ENCODE measurements at places on chromosomes 1 and 21.
A peak's percentile ranks its signal among the peaks of the same experiment; 100 is the strongest.

DNA sequence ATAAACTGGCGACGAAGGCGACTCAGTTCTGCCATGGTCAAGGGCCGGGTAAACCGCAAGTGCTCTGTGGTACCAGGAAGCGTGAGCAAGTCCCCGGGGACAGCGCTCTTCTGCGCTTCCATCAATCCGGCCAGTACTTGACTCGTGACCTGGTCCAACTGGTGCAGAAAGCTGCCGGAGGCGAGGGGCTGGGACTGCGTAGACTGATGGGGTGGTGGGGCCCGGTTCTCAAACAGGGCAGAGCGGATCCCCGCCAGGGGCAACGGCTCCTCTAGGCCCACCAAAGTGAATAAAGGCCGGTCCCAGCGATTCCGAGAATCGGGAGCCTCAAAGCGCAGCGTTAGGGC, 852 bp downstream of the KTI12 start:
- DNase-seq, result no peak

DNA sequence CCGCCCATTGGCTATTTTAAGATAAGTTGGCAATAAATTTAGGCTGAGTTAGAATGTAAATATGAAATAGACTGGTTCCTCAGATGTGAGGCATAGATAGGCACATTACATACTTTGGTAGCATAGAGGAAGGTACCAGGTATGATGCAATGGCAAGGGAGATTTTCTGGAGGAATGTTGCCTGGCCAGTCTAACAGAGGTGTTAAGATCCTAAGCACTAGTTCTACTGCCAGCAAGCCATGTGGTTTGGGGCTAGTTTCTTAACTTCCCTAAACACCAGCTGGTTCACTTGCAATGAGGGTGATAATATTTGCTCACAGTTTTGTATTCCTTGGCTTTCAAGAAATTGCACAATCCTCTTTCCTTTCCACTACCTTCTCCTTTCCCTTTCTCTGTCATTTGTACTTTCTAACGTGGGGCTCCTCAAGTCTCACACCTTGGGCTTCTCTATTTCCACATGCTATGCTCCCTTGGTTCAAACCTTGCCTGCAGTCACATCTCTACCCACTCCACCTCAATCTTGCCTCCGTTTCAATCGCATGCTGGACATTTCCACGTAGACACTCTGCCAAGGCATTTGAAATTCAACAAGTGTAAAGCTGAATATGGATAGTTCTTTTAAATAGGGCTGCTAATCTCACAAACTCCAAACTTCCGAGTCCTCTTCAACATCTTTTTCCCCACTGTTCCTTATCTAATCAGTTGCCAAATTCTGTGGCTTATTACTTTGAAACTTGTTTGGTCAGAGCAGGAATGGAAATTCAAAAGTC, 4.7 kb upstream of the CD55 start:
- no peak for DNase-seq

DNA sequence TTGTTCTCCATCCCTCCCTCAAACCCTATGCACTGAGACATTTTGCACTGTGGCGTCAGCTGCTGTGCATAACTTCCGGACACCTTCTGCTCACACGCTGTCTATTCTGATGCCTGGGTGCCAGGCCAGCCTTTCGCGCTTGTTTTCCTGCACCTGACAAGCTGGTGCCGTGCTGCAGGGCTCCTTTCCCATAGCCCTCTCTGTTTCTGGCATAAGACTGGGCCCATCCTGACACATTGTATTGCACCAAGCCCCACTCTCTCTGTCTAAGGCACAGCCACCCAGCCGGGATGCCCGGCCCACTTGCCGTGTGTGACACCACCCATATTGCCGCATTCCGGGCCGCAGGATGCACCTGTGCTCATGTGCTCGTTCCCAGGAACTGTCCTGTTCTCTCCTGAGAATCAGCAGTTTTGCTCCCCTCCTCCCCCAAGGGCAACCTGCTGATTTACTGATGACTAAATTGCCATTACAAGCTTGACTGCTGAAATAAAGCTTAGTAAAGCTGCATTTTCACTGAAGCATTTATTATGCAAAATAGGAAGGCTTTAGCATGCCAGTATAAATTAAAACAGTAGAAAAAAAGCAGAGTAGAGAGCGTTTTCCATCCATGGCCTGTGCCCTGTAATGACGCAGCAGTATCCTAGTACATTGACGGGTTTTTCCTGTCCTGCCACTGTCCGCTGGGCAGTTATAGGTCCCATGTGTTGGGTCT, 88.0 kb downstream of the CD247 start:
- DNase-seq, result no peak

DNA sequence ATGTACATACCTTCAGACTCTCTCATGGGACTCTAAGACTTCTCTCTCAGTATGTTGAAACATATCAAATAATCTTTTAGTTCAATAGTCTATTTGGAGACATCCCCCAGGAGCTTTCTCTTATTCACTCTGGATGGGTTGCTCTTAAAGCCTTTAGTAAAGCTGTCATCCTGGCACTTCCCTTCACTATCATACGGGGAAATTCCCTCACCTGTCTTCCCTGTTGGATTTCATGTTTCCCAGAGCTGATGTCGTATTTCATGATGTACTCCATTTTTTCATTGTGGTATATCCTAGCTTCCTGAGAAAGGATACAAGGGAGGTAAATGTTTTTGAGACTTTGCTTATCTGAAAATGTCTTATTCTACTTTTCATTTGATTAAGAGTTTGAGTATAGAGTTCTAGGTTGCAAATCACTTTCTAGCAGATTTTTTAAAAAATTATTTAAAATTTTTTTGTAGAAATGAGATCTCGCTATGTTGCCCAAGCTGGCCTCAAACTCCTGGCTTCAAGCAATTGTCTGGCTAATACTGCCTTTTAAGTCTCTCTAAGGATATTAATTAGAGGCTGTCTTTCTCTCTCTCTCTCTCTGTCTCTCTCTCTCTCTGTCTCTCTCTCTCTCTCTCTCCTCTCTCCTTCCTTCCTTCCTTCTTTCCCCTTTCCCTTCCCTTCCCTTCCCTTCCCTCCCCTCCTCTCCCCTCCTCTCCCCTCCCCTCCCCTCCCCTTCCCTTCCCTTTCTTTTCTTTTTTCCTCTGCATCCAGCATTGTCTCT, 17.0 kb upstream of the MACF1 start:
- DNase-seq, result no peak

DNA sequence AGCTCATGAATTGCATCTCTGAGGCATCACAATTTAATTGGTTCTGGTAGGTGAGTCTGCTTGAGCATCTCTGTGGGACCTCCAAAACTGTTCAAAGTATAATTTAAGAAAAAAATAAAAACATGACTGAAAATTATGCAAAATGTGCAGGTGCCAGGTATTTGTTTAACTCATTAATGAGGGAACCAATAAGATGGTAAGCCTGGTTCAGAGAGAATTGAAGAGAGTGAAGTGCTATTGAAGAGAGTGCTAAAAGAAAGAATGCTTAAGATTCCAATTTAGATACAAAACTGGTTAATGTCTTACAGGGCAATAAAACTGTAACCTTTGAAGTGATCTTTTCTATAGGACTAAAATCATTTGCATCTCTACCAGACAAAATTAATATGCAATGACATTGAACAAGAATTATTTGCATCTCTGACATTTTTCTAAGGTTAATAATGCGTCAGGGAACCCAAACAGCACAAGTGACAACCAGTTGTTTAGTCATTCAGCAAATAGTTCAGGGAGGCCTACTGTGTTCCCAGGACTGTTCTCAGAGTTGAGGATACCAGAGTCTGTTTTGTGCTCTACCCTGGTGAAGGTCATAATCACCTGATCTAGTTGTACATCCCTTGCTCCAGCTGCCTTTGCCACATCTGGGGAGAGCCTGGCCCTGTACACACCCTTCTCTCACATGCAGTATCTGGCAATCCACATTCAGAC, 183.5 kb downstream of the PATJ start:
- DNase-seq, result no peak

DNA sequence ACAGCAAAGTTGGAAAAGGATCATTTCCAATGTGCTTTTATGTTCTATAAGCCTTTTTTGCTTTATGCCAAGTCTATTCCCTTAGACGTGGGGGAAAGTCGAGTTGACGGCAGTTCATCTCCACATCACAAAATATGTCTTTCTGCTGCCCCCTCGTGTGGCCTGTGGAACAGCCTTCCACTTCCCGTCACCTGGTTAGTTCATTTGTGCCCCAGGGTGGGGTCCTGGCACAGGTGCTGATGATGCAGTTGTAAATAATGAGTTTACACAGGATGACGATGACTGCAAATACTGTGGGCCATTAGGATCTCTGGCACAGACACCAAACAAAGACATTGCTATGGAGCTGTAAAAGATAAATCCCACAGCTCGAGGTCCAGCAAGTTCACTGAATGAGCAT, 10.0 kb upstream of the OTUD3 start:
- no peak for DNase-seq

GRCh38 chr21:28550057-28550825, 442.4 kb downstream of the LTN1 start:
- no peak for DNase-seq

DNA sequence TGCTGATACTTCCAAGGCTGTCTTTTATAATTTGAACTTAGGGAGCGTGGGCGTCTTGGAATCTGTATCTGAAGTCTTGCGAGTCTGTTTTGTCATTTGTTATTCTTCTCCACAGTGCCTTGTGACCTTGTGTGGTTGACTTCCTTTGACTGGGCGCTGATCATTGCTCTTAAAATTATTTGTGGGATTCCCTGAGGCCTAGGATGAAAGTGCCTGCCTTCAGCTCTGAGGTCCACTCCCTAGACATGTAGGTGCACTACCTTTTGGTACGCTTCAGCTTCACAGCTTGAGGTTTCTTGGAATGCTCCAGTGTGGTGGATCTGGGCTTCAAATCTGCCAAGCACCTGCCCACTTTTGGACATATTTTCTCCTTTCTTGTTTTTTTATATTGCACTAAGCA, 50.2 kb upstream of the IGSF5 start:
- DNase-seq, result no peak

DNA sequence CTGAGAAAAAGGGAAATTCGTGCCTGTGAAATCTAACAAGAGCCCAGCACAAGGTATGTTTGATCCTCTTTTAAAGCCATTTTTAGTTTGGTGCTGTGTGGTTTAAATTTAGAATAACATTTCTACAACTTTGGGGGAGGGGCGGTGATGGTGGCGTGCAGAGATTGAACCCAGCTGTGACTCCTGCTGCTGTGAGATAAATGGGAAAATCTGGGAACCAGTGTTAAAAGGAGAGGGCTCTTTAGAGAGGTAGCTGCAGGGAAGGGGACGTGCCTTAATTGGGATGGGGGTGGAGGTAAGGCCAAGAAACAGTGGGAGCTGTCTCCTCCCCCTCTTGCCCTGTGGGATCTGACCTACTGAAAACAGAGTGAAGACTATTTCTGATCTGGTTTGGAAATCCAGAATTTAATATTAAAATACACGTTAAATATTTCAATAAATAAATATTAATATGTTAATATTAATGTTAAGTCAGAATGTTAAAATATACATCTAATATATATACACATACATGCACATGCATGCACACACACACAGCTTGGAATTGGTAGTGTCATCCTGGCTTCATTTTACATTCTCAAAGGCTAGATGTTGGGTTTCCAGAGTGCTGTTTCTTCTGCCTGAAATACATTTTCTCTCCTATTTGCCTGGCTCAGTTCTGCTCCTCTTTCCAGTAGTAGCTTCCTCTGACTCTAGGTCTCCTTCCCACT, 30.1 kb upstream of the DNAJC6 start:
- DNase-seq, result no peak

- DNase-seq, result no peak
These were observed 40.4 kb upstream of the EPS15 start for GRCh38 chr1:51559501-51559900.

- peak; percentile 89 for DNase-seq
These were observed 6.6 kb downstream of the LDLRAD2 start for GRCh38 chr1:21818656-21819055.

GRCh38 chr1:57898531-57898930, 474.7 kb upstream of the DAB1 start:
- DNase-seq, result peak; percentile 67

GRCh38 chr1:171191992-171192391, 6.9 kb downstream of the FMO2 start:
- no peak for DNase-seq

GRCh38 chr1:194447636-194448035, 1261.2 kb upstream of the B3GALT2 start:
- DNase-seq, result no peak

- DNase-seq, result no peak
These were observed 14.6 kb upstream of the AIM2 start for GRCh38 chr1:159091180-159091560.

GRCh38 chr1:236016782-236017400, 48.0 kb downstream of the NID1 start:
- DNase-seq, result no peak

GRCh38 chr1:54645806-54646676, 4.5 kb downstream of the MROH7 start:
- DNase-seq, result no peak

DNA sequence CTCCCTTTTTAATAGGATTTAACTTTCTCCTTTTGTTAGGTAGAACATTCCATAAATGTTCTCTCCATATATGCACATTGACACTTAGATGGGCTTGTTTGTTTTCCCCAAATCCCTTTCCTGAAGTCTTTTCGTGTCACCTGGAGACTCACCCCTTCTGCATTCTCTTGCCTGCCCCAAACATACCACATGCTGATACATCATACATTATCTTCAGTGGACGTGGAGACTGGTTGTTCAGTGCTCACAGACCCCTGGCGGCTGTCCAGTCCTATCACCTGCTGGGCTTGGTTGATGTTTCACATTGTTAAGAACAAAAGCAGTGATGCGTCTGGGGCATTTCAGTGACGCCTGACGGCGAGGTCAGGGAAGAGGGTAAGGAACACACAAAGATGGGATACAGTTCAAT, 22.2 kb downstream of the FMOD start:
- no peak for DNase-seq

GRCh38 chr1:62450301-62450700, 13.5 kb downstream of the USP1 start:
- no peak for DNase-seq

GRCh38 chr1:227010645-227011044, 70.6 kb downstream of the COQ8A start:
- no peak for DNase-seq

DNA sequence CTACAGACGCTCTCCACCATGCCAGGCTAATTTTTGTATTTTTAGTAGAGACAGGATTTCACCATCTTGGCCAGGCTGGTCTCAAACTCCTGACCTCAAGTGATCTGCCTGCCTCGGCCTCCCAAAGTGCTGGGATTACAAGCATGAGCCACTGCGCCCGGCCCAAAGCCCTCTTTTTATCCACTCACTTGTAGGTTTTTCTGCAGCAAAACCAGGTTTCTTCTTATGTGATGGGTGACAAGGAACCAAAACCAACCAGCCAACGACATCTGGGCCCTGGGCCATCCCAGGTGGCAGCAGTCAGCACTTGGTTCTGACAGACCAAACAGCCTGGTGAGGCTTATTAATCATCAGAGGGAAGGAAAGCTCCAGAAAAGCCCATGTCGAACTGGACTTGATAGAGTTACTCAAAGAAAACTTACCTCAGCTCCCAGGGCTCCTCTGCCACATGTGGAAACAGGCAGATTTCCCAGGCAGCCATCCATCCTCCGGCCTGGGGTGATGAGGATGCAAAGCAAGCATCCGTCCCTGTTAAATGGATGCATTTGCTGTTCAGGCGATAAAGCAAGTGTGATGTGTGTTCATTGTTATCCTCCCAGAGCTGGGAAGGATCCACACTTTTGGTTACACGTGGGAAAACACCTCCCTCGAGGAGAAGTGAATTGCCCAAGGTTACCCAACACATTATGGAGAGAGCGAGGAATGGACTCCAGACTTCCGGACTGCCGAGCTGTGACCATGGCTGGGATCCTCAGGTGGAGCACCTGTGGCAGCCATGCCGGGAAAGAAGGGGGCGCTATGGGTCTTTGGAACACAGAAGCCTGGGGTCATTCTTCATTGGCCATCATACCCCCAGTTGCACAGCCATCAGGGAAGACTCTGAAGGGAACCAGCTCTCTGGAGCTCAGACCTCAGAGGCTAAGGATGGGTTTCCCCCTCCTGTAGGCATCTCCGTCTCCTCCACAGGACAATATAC, 118.8 kb downstream of the HUNK start:
- no peak for DNase-seq

Measured in D341Med (cell line).